Inflammatory macrophage (primary cell): ENCODE measurements at places on chromosomes 11 and 22.

GRCh38 chr11:18794956-18795355, 3.4 kb upstream of the PTPN5 start:
- DNase-seq: no peak

- no peak for DNase-seq
Observed at GRCh38 chr11:48094643-48095339, 114.4 kb downstream of the PTPRJ start.

DNA sequence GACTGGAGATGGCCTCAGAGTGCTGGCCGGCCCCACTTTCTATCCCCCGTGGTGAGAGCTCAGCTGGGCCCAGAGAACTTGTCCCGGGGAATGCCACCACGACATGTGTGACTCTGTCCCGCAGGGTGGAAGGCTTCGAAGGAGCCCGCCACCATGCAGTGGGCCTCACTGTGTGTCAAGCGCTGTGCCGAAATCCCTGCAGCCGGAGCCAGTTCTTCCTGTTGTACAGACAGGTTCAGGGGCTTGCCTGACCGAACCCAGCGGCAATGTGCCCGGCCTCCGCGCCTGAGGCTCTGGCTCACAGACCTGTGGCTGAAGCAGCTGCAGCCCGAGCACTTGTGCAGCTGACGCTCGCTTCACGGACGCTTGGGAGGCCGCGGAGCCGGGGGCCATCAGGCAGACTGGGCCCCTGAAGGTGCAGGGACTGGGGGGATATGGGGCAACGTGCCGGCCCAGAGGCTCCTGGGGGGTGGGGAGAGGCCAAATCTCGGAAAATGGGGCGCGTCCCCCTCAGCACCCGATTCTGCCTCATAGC, 650 bp downstream of the PPM1F start:
- DNase-seq: peak; percentile 52

DNA sequence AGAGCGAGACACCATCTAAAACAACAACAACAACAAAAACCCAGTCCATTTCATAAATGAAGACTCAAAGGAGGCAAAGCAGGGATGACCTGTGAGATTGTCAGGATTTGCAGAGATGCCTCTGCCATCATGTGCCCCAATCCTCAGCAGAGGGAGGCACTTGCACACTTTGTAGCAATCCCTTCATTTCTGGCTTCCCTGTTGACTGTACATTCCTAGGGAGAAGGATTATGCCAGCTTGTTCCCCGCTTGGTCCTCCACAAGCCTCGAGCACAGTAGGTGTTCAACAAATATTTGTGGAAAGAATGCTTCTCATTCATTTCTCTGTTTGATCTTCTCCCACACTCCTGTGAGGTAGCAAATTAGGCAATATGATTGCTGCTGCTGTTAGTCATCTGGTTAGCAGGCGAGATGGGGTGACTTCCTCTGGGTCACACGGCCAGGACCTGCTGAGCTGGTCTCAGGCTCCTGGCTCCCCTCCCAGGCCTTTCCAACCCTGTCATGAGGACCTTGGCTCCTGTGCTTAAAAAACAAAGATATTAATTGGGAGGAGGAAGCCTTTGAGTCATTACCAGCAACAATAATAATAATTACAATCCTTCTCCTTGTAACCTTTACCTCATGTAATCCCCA, 34.1 kb downstream of the LIF start:
- DNase-seq: peak; percentile 90

DNA sequence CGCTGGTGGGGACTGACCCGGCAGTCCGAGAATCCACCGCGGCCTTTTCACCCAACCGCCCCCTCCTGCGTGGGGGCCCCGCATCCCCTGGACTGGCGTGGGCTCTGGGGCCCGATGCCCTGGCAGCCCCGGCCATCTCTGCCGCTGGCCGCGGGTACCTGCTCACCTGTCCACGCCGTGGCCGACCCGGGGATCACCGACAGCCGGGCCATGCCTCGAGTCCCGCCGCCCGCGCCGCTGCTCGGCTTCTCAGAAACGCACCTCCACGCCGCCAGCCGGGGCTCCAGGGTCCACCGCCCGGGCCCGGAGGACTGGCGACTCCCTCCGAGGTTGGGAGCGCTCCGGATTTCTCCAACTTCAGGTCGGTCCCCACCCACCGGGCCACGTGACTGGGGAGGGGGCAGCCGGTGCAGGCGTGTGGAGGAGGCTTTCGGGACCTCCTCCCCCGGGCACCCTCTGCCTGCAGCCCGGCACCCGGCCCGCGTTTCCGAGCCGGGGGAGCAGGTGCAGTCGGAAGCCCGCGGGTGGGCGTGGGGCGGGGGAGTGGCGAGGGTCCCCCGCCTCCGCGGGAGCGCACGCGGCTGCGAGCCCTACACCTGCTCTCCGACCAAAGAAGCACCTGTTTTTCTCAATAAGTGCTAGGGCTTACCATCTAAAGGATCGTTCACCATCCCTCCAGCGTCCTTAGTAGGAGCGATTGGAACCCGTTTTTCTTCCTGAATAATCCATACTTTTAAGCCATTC, 554 bp upstream of the NRIP3 start:
- no peak for DNase-seq

GRCh38 chr22:50252082-50253045, 1.3 kb upstream of the HDAC10 start:
- peak; percentile 59 for DNase-seq

GRCh38 chr11:115974703-115975102, 470.5 kb upstream of the CADM1 start:
- DNase-seq: no peak

GRCh38 chr11:114135737-114136151, 76.2 kb downstream of the ZBTB16 start:
- DNase-seq: peak; percentile 84

GRCh38 chr11:44382656-44383240, 72.8 kb upstream of the ALX4 start:
- DNase-seq: no peak

- no peak for DNase-seq
Observed at GRCh38 chr11:118658429-118659313, 20.8 kb downstream of the TREH start.

- DNase-seq: no peak
Observed at GRCh38 chr11:128783513-128783912, 83.6 kb downstream of the KCNJ1 start.

GRCh38 chr22:25643232-25644000, 78.9 kb downstream of the GRK3 start:
- DNase-seq: no peak

DNA sequence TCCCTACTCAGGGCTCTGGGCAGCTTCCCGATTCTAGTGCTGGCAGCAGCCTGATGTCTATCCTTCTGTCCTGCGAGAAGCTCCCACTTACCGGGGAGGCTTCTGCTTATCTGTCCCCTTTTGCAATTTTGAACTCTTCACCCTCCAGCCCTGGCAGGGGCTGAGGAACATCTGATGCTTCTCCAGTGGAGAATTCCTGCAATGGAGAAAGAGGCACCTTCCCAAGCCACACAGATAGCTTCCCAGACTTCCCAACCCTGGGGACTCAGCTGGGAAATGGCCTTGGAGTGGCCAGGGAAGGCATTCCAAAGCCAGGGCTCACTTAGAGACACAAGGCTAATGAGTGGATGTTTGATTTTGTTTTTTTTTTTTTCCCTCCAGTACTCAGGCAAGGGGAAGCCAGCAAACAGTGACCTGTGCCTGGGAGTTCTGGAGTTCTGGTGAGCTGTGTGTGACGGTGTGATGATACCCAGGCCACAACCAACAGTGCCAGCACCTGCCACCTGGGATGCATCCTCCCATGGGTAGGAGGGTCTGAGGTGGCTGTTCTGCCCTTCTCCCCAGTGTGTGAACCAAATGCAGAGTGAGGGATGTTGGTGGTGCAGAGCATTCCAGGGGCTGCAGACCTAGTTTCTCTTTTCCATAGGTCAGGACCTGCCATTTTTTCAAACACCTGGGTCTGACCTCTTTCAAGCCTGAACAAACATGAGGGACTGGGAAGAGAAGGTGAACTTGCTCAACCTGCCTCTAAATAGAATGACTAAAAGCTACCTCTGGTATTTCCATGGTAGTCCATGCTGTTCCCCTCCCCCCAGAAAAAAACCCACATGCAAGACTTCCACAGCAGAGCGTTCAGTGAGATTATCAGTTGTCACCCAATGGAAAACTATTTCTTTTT, 95.1 kb downstream of the CCDC81 start:
- no peak for DNase-seq

- no peak for DNase-seq
Observed at GRCh38 chr11:74626604-74627003, 34.2 kb downstream of the POLD3 start.

DNA sequence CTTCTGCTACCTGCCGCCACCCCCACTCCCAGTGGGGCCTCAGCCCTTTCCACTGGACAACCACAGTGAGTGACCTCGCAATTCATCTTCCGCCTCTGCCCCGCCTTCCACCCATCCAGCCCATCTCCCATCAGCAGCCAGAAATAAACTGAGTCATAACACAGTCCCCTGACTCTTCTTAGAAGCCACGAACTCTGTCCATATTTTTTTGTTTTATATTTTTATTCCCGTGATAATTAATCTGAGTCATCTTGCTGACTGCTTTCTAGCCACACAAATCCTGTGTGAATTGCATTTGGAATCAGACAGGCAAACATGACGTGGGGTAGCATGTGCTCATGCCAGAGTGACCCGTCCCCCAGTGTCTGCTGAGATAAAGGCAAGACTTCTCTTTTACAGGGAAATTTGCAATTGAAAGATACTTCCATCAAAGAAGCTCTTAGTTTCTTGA, 7.0 kb downstream of the FADD start:
- DNase-seq: no peak
